GM23338 (cell line): ENCODE measurements at places on chromosomes 3 and 15.

DNA sequence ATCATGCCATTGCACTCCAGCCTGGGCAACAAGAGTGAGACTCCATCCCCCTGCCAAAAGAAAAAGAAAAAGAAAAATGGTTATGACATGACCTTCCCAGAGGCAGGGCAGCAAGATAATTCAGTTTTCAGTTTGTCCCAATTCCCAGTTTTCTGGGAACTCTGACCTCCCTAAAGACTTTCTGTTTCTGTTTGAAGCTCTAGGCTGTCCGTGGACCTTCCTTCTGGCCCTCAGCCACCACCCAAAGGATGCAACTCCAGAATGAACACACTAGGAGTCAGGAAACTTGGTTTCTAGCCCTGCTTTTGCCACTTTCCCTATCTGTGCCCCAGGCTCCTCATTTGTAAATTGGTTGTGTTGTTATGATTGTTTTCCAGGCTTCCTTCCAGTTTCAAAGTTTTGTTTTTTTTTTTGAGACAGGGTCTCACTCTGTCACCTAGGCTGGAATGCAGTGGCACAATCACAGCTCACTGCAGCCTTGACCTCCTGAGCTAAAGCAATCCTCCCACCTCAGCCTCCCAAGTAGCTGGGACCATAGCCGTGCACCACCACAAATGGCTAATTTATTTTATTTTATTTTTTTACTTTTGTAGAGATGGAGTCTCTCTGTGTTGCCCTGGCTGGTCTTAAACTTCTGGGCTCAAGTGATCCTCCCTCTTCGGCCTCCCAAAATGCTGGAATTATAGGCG, 68.6 kb downstream of the CDC25A start:
- no peak for DNase-seq

DNA sequence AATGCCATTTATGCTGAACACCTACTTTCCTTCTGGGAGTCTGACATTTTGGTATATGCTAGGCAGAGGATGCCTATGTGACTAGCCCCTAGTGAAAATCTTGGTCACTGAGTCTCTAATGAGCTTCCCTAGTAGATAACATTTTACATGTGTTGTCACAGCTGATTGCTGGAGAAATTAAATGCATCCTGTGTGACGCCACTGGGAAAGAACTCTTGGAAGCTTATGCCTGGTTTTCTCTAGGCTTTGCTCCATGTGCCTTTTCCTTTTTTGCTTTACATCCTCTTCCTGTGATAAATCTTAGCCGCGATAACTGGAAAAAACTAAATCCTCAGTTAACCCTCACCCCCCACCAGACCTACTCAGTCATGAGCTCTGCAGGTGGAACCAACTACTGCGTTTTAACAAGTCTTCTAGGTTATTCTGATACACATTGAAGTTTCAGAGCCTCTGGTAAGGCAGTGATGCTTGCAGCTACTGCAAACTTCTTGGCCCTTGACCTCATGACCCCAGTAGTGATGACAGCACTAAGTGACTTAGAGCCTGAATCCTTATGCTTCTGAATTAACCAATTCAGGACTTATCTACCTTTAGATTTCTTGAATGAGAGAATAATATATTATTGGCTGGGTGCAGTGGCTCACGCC, 292.4 kb upstream of the SOX14 start:
- DNase-seq = no peak

GRCh38 chr3:10283638-10284037, 9.1 kb downstream of the GHRL start:
- no peak for DNase-seq

DNA sequence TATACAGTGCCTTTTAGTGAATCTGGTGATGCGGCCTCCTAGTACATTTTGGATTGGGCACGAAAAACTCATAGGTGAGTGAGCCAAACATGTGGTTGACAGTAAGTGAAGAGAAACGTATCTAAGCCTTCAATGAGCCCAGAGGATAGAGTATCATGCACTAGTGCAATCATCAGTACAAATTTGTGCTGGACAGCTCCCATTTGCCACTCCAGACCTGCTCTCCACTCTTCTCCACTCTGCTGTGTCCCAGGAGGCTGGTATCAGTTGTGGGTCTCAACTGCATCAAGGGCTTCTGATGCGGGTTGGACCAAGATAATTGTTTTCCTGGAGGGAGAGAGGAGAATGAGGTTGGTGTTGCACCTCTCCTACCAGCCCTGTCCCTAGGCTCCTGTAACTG, 9.1 kb upstream of the RASGRF1 start:
- DNase-seq = no peak

DNA sequence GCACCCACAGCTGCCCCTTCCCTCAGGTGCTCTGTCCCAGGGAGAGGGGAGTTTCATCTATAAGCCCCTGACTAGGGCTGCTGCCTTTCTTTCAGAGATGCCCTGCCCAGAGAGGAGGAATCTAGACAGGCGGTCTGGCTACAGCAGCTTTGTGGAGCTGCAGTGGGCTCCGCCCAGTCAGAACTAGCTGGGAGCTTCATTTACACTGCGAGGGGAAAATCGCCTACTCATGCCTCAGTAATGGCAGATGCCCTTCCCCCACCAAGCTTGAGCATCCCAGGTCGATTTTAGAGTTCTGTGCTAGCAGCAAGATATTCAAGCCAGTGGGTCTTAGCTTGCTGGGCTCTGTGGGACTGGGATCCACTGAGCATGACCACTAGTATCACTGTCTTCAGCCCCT, 181.2 kb upstream of the RARB start:
- peak; percentile 33 for DNase-seq
